ENCODE measurements at places on chromosomes 4 and X.
A peak's percentile ranks its signal among the peaks of the same experiment; 100 is the strongest.

DNA sequence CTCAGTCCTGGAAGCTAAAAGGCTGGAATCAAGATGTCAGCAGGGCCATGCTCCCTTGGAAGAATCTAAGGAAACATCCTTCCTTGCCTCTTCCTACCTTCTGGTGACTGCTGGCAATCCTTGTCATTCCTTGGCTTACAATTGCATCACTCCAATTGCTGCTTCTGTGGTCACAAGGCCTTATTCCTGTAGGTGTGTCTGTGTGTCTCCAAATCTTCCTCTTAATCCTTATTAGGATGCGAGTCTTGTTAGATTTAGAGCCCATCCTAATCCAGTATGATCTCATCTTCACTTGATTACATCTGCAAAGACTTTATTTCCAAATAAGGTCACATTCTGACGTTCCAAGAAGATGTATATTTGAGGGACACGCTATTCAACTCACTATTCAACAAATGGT is 52.2 kb downstream of the SMIM20 start:
- DNase-seq = no peak

DNA sequence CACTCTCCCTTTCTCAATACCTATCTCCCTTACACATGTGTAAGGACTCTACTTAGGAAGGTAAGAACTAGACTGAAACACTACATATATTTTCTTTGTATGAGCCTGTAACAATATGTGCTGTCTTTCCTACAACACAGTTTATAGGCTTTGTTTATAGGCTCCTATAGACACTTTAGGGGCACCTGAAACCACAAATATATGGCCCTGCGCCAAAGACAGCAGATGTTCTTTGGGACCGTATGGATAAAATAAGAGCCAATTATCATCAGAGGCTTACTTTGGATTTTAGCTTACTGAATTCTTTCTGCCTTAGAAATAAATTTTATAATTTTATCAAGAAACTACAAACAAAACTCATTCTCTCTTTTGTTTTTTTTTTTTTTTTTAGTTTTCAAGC is 16.6 kb upstream of the CXCL3 start:
- DNase-seq = no peak

- DNase-seq = peak; percentile 29
Observed at GRCh38 chr4:109560687-109561461, 828 bp downstream of the MCUB start.

GRCh38 chr4:63049278-63049677 is 1360.0 kb downstream of the TECRL start:
- no peak for DNase-seq

- peak; percentile 9 for DNase-seq
Observed at GRCh38 chr4:85867271-85867670, 392.3 kb downstream of the ARHGAP24 start.

- no peak for DNase-seq
Observed at GRCh38 chr4:53075162-53075785, 213.2 kb downstream of the RASL11B start.

GRCh38 chr4:130306566-130306965 is 1210.6 kb downstream of the C4orf33 start:
- DNase-seq = no peak

DNA sequence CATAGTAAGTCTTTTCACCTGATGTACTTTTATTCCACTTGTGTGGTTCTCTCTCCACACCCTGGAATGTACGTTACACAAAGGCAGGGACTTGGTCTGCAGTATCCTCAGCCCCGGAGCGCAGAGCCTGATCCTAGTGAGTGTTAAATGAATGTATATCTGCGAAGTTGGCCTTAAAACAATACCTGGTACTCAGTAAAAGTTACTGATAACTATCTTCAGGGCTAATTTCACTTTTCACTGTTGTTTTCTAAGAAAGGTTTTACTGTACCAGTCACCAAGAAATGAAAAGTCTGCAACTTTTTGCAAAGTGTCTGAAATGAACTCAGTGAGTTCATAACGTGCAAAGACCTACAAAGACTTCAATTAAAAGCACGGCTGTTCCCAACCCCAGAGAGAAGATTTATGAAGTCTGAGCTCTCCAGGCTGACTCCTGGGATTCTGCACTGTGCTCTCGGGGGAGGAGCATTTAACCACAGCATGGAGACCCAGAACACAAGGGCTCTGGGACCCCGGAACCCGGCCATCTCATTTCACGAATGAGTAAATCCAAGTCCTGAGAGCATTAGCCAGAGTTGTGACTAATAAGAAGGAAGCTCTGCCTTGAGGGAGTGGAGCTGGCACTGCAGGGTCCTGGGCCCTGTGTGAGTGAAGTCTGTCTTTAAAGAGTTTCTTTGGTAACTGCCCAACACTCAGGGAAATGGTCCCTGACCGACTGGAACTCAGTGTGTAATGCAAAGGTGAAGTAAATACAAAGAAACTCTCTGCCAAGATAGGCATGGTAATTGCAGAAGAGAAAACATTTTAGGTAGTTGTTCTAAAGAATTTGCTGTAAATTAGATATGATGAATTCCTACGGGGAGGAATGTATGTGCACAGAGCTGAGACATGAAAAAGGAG is 165.8 kb downstream of the NSUN7 start:
- DNase-seq = peak; percentile 23

DNA sequence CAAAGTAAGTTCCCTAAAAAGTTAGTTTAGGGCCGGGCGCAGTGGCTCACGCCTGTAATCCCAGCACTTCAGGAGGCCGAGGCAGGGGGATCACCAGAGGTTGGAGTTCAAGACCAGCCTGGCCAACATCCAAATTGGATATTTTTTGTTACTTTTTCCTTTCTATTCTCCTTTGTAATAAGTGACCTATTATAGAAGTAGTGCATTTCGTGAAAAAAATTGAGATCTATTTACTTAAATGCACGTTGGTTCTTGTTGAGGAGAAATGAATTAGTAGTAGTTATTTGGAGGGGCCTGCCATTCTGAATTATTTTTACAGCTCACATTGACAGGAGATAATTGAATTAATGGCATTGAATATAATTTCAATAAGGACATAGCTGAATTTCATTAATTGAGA is 22.3 kb upstream of the NDUFC1 start:
- DNase-seq = no peak

DNA sequence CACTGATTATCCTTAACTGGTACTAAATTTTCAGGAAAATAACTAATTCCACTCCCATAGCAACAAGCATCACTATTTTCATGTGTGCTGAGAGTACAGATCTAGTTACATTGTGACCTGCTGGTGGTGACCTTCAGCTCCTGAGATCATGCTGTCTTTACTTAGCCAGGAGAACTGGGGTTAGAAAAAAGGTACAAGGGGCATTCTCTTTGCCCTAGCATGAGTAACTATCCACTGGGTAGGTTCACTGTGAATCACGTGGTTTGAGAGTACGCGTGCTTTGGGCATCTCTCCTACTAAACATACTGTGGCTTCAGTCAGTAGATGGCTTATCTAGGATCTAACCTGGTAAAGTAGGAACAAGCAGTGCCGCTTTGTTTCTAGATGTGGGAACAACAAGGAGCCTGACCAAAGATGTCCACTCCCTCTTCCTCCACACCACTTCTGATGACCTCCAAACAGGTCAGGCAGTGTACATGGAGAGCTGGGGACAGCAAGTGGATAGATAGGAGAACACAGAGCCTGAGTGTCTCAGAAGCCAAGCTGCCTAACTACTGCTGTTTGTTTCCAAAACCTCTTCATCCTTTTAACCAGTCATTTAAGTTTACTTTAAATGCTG is 90.2 kb downstream of the CBR4 start:
- no peak for DNase-seq

GRCh38 chrX:16096141-16096540 is 27.2 kb upstream of the GRPR start:
- no peak for DNase-seq

DNA sequence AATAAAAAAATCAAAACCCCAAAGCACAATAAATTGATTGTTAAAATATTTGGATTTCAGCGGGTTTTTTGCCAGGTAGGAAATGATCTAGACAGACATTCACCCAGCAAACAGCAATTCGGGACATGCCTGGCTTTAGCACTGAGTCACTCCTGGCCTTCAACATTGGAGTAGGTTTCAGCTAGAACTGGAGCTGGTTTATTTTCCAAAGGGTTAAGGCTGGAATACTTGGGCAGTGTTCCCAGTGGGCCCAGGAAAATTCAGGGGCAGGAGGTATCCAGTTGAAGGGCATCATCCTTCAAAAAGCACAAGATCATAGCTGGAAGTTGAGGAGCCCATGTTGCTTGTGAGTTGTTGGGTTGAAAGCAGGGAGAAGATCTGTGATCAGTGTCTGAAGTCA is 41.0 kb downstream of the TXLNG start:
- no peak for DNase-seq

- DNase-seq = no peak
Observed at GRCh38 chrX:1162119-1162916, 50.1 kb downstream of the CRLF2 start.

DNA sequence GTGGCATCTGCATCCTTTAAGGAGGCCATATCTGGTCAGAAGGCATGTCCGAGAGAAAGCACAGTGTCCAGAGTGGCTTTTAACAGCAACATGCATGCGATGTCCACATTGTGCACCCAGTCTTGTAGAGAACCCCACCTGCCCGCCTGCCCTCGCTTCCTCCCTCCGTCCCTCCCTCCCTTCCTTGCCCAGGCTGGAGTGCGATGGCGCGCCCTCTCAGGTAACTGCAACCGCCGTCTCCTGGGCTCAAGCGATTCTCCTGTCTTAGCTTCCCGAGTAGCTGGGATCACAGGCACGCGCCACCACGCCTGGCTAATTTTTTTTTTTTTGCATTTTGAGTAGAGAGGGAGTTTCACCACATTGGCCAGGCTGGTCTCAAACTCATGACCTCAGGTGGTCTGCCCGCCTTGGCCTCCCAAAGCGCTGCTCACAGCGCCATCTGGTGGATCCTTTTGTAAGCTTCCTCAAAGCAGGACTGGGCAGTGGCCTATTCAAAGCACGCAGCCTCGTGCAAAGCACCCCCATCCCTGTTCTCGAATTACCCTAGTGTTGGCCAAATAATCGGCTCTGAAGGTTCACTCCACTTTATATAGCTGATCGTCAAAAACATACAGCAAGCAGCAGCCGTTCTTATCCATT is 15.0 kb downstream of the BRCC3 start:
- no peak for DNase-seq

DNA sequence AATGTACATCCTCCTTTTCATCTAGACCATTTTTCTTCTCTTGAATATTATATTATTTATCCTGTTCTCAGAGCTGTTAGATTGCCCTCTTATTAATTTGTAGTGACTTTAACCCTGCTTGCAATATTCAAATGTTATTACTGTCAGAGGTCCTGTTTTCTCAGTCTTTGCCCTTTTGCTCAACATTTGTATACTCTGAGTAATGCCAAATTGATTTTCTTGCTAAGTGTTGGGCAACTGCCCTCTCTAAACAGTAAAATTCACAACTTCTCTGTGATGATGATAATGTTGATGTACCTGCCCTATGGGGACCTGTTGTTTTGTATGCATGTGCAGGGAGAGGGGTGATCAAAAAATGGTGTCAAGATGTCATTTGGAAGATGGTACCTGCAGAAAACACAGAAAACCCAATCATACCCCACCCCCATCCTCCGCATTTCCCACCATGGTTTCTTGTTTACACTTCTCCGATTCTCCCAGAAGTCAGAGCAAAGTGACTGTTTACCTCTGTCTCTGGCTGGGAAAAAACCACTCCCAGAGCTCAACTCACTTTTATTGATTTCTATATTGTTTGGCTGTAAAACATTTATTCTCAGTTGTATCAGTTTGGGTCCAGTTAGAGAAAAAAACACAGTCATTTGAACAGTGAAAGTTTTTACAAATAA is 694.0 kb downstream of the IL1RAPL1 start:
- no peak for DNase-seq

- peak; percentile 79 for DNase-seq
Observed at GRCh38 chrX:3548765-3549391, 164.6 kb downstream of the PRKX start.

- no peak for DNase-seq
Observed at GRCh38 chr4:123259676-123260646, 136.6 kb upstream of the SPRY1 start.

DNA sequence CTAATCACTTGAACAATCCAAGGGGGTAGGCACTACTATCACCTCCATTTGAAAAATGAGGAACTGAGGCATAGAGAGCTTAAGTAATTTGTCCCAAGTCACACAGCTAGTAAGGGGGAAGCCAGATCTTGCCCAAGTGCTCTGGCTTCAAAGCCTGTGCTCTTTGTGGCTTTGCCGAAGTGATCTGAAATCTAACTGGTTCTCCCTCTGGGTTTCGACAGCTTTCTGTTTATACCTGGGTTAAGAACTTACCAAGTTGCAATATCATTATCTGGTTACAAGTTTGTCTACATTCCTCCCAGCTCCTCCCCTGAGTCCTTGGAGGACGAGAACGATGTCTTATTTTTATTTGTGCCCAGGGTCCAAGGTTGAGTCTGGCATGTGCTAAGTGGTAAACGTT is 125.3 kb upstream of the RAI2 start:
- no peak for DNase-seq
